ENCODE measurements at places on chromosomes 3 and 15.

DNA sequence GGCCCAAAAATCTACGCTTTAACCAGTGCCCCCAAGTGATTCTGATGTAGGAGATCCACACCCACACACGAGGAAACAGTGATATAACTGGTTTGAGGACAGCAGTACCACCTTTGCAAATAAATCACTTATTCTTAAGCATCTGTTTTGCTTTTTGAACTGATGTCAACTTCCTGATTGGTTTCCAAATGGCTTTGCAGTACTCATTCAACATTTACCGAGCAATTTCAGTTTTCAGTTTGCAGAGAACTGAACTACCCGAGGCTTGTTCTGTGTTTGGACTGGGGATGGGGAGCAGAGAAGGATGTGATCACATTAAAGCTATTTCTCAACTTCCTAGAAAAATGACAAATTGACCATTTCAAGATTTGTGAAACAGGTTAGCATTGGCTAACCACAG, 1.1 kb upstream of the GYG1 start:
- H3K27me3 ChIP-seq, result no peaks in the 10 kb centered on the region
- peaks cover 9% of the 10 kb centered on the region for H3K36me3 ChIP-seq
- H3K4me1 ChIP-seq, result peaks cover 22% of the 10 kb centered on the region
- H3K27ac ChIP-seq, result no peak overlapping the region

GRCh38 chr3:21979706-21980105, 228.7 kb upstream of the ZNF385D start:
- H3K36me3 ChIP-seq, result no peaks in the 10 kb centered on the region
- no peaks in the 10 kb centered on the region for H3K27me3 ChIP-seq
- H3K27ac ChIP-seq, result no peak overlapping the region
- H3K4me1 ChIP-seq, result no peaks in the 10 kb centered on the region
- no peak for DNase-seq

GRCh38 chr15:92847841-92848240, 52.3 kb upstream of the CHD2 start:
- no peaks in the 10 kb centered on the region for H3K27me3 ChIP-seq
- no peaks in the 10 kb centered on the region for H3K36me3 ChIP-seq
- no peak for DNase-seq

- H3K27me3 ChIP-seq, result no peaks in the 10 kb centered on the region
- H3K27ac ChIP-seq, result no peak overlapping the region
- peaks cover 70% of the 10 kb centered on the region for H3K4me1 ChIP-seq
- no peaks in the 10 kb centered on the region for H3K36me3 ChIP-seq
- H3K4me3 ChIP-seq, result no peak overlapping the region
- DNase-seq, result no peak
These were observed 165.0 kb upstream of the TLE3 start for GRCh38 chr15:70262591-70263274.

GRCh38 chr15:45099549-45100165, 14.3 kb downstream of the DUOX2 start:
- no peak overlapping the region for H3K4me3 ChIP-seq
- no peaks in the 10 kb centered on the region for H3K36me3 ChIP-seq
- H3K27me3 ChIP-seq, result no peaks in the 10 kb centered on the region
- no peak overlapping the region for H3K27ac ChIP-seq
- H3K4me1 ChIP-seq, result no peaks in the 10 kb centered on the region

DNA sequence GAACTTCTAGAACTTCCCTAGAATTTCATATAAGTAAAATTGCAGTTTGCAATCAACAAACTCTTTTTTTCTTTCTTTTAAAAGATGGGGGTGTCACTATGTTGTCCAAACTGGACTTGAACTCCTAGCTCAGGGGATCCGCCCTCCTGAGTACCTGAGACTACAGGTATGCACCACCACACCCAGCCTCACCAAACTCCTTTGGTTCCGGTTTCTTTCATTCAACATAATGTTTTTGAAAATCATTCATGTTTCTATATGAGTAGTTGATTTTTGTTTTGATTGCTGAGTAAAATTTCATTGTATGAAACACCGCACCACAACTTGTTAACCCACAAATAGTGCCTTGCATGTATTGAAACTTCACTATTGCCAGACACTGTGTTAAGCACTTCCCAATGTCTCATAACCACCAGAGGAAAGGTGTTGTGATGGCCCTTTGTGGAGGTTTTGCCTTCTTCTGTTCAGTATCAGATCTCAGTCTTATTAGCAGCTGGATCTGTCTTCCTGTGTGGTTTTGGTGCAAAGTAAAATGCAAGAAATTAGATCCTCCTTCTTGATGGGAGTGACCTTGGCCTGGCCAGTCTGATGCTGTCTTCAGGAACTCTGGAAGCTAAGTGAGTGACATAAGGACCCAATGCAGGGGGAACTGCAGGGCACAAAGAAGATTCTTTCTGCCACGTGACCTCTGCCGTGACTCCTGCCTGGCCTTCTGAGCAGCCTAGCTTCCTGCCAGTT, 78.8 kb upstream of the UBE2E1 start:
- no peak overlapping the region for H3K4me3 ChIP-seq
- DNase-seq, result no peak
- no peaks in the 10 kb centered on the region for H3K36me3 ChIP-seq
- peaks cover 3% of the 10 kb centered on the region for H3K4me1 ChIP-seq
- H3K27me3 ChIP-seq, result no peaks in the 10 kb centered on the region

DNA sequence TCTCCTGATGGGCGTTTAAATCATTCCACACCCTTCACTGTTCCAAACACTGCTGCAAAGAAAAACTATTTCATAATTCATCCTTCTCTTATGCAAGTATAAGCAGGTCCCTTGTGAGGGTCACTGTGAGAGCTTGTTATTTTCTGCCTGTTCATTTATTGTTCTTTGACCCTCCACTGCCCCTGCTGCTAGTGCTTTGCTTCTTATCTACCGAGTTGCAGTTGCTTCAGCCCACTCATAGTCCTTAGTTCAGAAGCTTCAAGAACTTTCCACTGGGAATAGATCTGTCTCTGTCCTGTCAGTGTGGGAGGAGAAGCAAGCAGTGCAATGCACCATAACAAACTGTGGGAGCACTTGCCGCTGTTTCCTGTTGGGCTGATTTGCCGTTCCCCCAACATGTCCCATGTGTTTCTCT, 39.8 kb downstream of the RIOX2 start:
- H3K27ac ChIP-seq, result no peak overlapping the region
- no peak overlapping the region for H3K4me3 ChIP-seq
- no peaks in the 10 kb centered on the region for H3K36me3 ChIP-seq
- DNase-seq, result no peak
- no peaks in the 10 kb centered on the region for H3K27me3 ChIP-seq

DNA sequence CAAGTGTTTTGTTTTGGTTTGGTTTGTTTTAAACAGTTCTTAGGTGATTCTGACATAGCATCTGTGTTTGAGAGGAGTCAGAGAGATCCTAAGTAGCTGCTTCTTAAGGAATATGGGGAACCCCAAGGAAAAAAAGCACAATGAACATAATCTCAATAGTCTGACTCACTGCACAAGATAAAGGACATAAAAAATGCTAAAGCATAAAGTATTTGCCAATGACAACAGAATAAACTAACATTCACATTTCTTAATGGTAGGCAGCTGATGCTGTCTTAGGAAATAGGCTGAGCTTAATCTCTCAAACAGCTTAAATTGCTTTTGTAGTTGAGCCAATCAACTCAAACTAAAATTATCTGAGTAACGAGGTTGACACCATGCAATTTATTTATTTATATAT, 2.9 kb downstream of the NCEH1 start:
- no peaks in the 10 kb centered on the region for H3K36me3 ChIP-seq
- H3K27me3 ChIP-seq, result no peaks in the 10 kb centered on the region
- H3K4me1 ChIP-seq, result peaks cover 14% of the 10 kb centered on the region
- no peak overlapping the region for H3K4me3 ChIP-seq

DNA sequence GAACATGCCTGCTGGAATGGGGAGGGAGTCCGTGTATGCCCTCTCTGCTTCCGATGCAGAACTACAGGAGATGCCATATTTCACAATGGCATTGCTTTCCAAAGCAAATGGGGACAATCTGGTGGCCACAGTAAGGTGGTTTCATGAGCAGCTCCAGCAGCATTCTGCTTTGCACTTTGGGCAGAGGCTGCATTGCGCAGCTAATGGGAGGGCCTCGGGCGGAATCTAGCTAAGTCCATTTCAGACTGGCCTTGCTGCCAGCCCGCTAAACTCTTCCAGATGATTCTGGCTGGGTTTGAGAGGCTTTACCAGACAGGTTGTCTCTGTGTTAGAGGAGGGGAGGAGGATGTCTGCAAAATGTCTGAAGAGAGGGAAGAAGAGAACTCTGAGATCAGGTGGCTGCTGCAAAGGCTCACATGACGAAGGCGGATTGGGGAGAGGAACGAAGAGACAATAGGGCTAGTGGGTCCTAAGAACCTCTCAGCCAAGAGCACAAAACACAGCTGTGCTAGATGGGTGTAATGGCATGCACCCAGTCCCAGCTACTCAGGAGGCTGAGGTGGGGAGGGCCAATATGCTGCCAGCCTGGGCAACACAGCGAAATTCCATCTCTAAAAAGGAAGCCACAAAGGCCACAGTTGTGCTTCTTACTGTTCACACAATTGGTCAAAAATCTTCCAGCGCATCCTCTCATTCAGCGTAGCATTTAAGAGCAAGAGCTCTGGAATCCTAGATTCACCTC, 63.7 kb downstream of the BDH1 start:
- no peak overlapping the region for H3K27ac ChIP-seq
- H3K36me3 ChIP-seq, result no peaks in the 10 kb centered on the region
- H3K27me3 ChIP-seq, result no peaks in the 10 kb centered on the region
- no peak for DNase-seq
- no peak overlapping the region for H3K4me3 ChIP-seq

- no peaks in the 10 kb centered on the region for H3K27me3 ChIP-seq
- H3K4me1 ChIP-seq, result no peaks in the 10 kb centered on the region
- no peaks in the 10 kb centered on the region for H3K36me3 ChIP-seq
- H3K4me3 ChIP-seq, result no peak overlapping the region
These were observed 85.3 kb upstream of the RORA start for GRCh38 chr15:61314427-61314826.

GRCh38 chr3:165885558-165886270, 48.5 kb upstream of the BCHE start:
- no peak overlapping the region for H3K4me3 ChIP-seq
- H3K27ac ChIP-seq, result no peak overlapping the region
- no peaks in the 10 kb centered on the region for H3K27me3 ChIP-seq
- no peaks in the 10 kb centered on the region for H3K36me3 ChIP-seq

DNA sequence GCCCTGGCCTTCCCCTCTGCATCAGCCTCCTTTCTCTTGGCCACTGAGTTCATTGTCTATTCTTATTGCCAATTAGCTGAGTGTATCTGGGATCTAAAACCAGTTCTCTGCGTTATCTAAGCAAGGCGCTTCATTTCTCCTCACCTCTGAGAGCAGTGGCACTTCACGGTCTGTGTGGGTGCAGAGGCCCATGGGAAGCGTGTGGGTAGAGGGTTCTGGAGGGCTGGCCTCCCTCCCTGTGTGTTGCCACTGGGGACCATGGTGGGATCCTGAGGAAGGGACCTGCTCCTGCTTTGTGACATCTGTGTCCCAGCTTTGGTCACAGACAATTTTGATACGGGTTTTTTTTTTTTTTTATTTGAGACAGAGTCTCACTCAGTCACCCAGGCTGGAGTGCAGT, 32.7 kb downstream of the EDEM1 start:
- no peaks in the 10 kb centered on the region for H3K27me3 ChIP-seq
- H3K4me3 ChIP-seq, result no peak overlapping the region
- H3K4me1 ChIP-seq, result no peaks in the 10 kb centered on the region
- peaks cover 40% of the 10 kb centered on the region for H3K36me3 ChIP-seq
- no peak for DNase-seq

- H3K4me1 ChIP-seq, result no peaks in the 10 kb centered on the region
- H3K36me3 ChIP-seq, result no peaks in the 10 kb centered on the region
- no peaks in the 10 kb centered on the region for H3K27me3 ChIP-seq
- DNase-seq, result no peak
- no peak overlapping the region for H3K27ac ChIP-seq
These were observed 45.9 kb upstream of the LMCD1 start for GRCh38 chr3:8455526-8456411.

DNA sequence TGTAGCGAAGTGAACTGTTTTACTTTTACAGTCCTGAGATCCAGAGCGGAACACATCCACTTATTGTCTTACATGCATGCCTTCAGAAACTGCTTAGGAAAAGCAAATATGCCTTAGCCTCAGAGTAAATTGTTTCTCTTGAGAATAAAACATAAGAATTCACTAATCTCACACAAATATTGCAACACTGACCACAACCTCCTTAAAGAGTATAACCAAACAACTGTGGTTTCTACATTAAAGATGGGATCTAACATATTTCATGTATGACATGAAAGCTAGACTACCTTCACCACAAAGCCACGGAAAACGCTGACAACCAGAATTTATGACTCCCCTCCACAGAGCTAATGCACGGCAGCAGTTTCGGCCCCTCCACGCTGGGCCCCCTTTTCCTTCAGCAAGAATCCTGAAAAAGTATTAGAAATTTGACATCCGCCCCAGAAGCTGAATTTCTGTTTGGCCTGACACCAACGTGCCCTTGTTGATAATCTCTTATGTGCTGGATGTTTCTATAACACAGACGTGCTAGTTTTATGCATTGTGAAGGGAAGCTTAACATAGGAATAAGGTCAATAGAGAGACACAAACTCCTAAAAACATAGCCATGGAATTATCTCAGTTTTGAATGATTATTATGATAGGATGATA, 84.6 kb downstream of the GREM1 start:
- H3K27me3 ChIP-seq, result no peaks in the 10 kb centered on the region
- H3K27ac ChIP-seq, result no peak overlapping the region
- H3K4me3 ChIP-seq, result no peak overlapping the region
- H3K36me3 ChIP-seq, result no peaks in the 10 kb centered on the region

GRCh38 chr3:126134219-126134975, 46.0 kb downstream of the ALDH1L1 start:
- peaks cover 4% of the 10 kb centered on the region for H3K4me1 ChIP-seq
- no peaks in the 10 kb centered on the region for H3K36me3 ChIP-seq
- DNase-seq, result peak; percentile 23
- H3K27ac ChIP-seq, result no peak overlapping the region
- H3K27me3 ChIP-seq, result peaks cover 8% of the 10 kb centered on the region

DNA sequence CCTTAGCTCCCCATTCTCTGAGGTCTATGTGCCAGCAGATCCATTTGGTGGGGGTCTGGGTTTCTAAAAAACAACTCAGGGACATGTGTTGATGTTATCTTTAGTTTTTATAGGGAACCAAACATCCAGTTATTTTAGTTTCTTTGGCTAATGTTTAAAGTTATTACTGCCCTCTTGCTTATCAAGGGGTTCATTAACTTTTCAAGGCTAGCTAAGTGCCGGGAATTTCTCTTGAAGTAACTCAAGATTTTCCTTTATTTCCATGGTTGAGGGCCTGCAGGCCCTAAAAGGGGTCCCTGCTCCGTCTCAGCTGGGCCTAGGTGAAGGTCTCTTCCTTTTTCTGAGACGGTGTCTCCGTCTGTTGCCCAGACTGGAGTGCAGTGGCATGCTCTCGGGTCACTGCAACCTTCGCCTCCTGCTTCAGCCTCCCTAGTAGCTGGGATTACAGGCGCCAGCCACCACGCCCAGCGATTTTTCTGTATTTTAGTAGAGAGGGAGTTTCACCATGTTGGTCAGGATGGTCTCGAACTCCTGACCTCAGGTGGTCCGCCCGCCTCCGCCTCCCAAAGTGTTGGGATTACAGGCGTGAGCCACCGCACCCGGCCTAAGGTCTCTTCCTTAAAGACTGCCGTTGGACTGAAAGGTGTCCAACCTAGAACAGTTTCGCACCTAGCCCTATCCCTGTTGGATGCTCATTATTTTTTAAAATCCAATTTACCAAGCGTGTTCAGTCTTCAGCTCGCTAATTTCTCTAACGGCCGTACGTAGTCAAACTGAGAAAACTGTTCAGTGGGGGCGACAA, 1.3 kb upstream of the OXSR1 start:
- DNase-seq, result no peak
- no peaks in the 10 kb centered on the region for H3K36me3 ChIP-seq
- no peaks in the 10 kb centered on the region for H3K27me3 ChIP-seq
- H3K27ac ChIP-seq, result peak overlapping the region; percentile 100
- H3K4me3 ChIP-seq, result peak overlapping the region; percentile 80
- peaks cover 34% of the 10 kb centered on the region for H3K4me1 ChIP-seq

Measured in CD4-positive, alpha-beta T cell (primary cell).